ENCODE measurements at places on chromosomes 7 and 10.

GRCh38 chr7:70744492-70744891, 387.5 kb upstream of the GALNT17 start:
- no peak for DNase-seq

GRCh38 chr10:132516771-132517725, 20.5 kb upstream of the INPP5A start:
- DNase-seq = no peak

- no peak for DNase-seq
Measured at GRCh38 chr7:159034988-159035387, 109.7 kb downstream of the VIPR2 start.

- no peak for DNase-seq
Measured at GRCh38 chr10:11822026-11822756, 965 bp upstream of the PROSER2 start.

- DNase-seq = no peak
Measured at GRCh38 chr10:53361281-53361680, 588.7 kb upstream of the MBL2 start.

DNA sequence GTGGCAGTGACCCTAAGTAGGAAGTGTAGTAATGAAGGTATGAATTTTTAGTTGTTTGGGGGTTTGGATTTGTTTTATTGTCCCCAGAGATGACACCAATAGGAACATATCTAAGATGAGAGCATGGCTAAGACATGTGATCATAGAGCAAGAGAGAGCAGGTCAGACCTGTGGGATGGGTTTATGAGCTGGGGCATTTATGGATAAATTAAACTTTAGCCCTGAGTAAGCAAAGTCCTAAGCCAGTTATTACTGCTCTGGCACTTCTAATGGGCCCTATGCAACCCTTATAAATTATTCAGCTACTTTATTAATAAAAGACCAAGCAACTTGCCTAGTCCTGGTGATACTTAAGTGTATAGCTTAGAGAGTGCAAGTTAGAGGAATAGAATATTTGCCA, 85.1 kb downstream of the LRRC4 start:
- no peak for DNase-seq

- DNase-seq = no peak
Measured at GRCh38 chr10:33228426-33228825, 106.0 kb downstream of the NRP1 start.

GRCh38 chr10:21976739-21977138, 26.8 kb downstream of the DNAJC1 start:
- DNase-seq = no peak

All from D721Med (cell line).